Stimulated activated CD8-positive, alpha-beta memory T cell treated with anti-CD3 and anti-CD28 coated beads, Interleukin-4, amount 100 ng/mL, for 1 hour (primary cell): ENCODE measurements at places on chromosomes 5 and 9.

DNA sequence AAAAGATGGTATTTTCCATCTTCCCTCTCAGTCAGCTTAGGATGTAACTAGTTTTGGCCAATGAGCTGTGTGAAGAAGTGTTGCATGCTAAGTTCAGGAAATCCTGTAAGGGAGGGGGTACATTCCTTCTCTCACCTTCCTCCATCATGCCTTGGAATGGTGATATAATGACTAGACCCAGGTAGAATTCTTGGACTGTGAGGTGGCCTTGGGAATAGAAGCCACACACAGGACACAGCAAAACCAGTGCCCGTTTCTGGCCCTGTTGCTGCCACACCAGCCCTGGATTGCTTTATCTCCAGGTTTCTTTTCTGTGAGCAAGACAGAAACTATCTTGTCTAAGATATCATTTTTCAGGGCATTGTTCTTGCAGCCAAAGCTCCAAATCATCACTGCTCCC, 10.5 kb upstream of the ZNF354A start:
- no peak for DNase-seq

DNA sequence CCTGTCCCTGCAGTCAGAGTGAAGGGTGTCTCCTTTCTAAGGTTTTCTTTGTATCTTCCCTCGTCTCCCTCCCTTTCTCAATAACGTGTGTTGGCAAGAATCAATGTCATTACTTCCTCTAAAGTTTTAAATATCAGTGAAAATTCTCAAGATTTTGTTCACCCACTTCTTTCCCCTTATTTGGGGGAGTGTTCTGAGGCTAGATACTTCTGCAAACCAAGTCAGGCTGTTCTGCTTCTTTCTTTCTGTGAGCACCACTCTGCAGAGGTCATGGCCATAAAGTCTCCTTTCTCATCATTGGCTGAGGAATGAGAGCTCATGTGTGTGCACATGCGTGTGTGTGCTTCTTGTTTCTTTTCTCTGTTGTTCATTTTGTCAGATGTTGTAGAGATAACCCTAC, 26.6 kb upstream of the SPATA31C2 start:
- no peak for DNase-seq

GRCh38 chr9:3246241-3246640, 279.6 kb downstream of the RFX3 start:
- DNase-seq, result no peak

DNA sequence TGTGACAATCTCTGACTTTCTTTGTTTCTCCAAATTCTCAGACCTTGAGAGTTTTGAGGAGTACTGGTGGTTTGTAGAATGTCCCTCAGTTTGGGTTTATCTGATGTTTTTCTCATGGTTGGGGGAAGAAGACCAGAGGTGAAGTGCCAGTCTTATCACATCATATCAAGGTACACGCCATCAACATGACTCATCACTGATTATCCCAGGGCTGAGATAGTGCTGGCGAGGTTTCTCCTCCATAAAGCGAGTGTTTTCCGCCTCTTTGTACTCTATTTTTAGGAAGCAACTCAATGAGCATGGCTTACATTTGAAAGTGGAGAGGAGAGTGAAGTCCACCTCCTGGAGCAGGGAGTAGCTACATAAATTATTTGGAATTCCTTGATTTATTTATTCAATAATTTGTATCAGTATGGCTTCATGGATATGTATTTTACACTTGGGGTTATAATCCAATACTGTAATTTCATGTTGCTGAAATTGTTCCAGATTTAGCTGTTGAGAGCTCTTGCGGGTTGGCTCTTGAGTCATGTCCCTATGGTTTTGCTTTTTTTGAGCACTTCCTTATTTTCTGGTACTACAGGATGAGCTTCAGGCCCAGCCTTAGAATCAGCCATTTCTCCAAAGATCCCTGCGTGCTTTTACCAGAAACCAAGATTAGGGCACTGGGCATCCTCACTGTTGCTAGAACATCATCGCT, 23.9 kb downstream of the DCANP1 start:
- no peak for DNase-seq

- DNase-seq, result no peak
Measured at GRCh38 chr5:176618783-176619182, 8.8 kb upstream of the GPRIN1 start.

GRCh38 chr5:124685404-124685930, 61.0 kb downstream of the ZNF608 start:
- no peak for DNase-seq

GRCh38 chr9:87420884-87421283, 76.8 kb upstream of the DAPK1 start:
- no peak for DNase-seq

GRCh38 chr5:69004676-69005075, 89.1 kb upstream of the SLC30A5 start:
- no peak for DNase-seq

GRCh38 chr9:15104826-15105420, 194.7 kb upstream of the FREM1 start:
- peak; percentile 7 for DNase-seq

DNA sequence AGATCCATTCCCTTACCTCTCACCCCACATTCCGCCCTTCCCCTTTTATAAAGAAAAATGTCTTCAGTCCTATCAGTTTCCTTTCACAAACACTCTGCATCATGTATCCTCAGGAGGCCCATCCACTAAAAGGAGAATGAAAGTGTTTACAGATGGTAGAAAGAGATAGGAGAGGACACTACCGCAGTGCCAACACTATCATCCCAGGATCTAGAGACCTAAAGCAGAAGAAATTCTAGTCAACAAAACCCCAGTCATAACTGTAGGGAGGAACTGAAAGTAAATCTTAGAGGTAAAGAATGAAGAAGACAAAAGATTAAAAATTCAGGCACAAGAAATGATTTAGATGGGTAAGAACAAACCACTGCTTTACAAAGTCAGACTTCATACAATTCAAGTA, 114.1 kb downstream of the MLLT3 start:
- no peak for DNase-seq

GRCh38 chr5:174609116-174609515, 115.3 kb upstream of the MSX2 start:
- DNase-seq, result no peak

DNA sequence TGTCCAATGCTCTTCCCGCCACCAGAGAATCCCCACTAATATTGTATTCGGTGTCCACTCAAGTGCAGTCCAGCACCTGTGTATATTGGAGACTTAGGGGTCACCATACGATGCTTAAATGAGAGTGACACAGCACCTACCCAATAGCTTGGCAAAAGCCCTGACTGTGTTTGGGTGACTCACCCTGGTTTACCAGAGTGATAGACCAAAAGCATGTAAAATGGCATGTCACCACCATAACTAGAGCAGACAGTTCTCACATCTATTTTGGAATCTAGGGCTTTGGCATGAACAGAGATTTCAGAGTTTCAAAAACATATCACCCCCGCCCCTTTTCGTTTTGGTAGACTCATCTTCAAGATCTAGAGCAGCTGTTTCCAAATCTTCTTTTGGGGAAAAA, 217.3 kb upstream of the RASEF start:
- DNase-seq, result no peak

DNA sequence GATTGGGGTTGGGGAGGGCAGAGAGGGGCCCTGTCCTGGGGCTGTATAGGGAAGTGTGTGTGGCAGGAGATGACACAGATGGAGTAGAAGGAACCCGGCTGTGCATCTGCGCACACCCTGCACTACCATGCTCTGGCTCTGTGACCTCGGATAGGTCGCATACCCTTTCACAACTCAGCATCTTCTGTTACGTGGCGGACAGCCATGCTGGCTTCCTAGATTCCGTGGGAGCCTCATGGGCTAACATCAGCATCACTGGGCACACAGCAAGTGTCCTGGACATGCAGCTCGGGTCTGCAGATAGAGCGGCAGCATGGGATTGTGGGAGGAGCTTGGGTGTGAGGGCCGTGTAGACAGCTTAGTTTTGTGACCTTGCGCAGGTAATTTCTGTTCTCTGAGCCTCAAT, 9.2 kb downstream of the ARPC5L start:
- no peak for DNase-seq

- no peak for DNase-seq
Measured at GRCh38 chr9:68428481-68428880, 72.1 kb downstream of the PGM5 start.

DNA sequence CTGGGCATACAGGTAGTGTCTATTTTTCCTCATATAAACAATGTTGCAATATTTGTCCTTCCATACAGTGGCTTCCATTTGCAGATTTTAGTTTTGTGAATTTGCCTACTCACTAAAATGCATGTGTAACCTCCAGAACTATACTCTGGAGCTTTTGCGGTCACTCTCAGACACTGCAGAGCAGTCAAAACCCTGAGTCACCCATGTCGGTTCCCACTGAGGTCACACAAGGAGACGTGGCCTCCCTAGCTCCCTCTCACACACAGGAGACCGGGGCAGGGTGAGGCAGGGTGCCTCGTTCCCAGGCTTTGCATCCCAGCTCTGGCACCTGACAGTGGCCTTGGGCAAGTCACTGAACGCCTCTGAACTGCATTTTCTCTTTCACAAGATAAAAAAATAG, 55.5 kb upstream of the ZNF354A start:
- no peak for DNase-seq

GRCh38 chr9:19380826-19381075, 715 bp upstream of the RPS6 start:
- no peak for DNase-seq

GRCh38 chr9:4106760-4107143, 193.1 kb downstream of the GLIS3 start:
- no peak for DNase-seq

- no peak for DNase-seq
Measured at GRCh38 chr5:101112645-101113044, 209.6 kb upstream of the ST8SIA4 start.

- no peak for DNase-seq
Measured at GRCh38 chr9:30078195-30078594, 2306.2 kb upstream of the ACO1 start.

DNA sequence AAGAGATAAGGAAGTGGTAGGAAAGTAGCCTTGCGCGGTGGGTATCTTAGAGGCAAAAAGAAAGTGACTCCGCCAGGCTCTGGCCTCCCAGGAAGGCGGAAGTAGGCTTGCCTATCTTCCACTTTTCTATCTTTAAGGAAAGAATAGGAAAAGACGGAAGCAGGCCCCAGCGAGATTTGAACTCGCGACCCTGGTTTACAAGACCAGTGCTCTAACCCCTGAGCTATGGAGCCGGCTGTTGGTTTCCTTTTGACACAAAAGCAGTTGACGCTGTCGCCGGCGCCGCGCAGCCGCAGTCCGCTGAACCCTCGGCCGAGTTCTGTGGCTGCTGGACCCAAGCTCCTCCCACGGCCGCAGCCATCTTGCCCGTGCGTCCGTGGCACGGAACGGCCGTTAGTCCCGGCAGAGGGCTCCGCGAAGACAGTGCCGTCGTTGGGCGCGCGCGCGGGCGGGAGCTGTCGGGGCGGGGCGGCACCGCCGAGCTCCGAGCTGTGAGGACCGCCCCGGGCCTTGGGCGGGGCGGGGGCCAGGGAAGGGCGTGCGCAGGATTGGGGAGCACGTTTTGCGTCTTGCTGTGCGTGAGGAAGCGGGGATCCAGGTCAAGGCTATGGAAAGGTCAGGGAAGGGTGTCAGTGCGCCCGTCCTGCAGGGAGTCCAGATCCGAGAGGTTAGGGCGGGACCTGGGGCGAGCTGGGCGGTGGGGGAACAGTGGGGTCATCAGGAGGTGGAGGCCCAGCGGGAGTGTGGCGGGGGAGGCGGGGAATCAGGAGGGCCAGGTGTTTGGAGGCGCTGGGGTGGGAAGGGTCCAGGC, 13.3 kb downstream of the TRIM7 start:
- DNase-seq, result peak; percentile 94

DNA sequence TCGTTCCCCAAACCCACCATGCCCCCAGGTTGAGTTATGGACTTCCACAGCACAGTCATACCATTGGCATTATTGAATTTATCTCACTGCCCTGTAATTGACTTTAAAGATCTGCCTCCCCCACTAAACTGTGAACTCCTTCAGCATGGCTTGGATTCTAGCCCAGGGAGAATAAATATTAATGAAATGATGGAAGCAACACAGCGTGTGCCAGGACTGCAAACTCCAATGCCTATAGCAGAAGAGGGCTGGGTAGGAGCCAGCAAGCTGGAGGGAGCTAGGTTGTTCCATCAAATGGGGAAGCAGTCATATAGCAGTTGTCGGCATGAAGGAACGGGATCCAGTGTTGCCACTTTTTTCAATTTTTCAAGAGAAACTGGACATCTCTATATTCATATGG, 69.0 kb upstream of the MSX2 start:
- DNase-seq, result no peak

- no peak for DNase-seq
Measured at GRCh38 chr5:61678966-61679365, 346.9 kb downstream of the ZSWIM6 start.

DNA sequence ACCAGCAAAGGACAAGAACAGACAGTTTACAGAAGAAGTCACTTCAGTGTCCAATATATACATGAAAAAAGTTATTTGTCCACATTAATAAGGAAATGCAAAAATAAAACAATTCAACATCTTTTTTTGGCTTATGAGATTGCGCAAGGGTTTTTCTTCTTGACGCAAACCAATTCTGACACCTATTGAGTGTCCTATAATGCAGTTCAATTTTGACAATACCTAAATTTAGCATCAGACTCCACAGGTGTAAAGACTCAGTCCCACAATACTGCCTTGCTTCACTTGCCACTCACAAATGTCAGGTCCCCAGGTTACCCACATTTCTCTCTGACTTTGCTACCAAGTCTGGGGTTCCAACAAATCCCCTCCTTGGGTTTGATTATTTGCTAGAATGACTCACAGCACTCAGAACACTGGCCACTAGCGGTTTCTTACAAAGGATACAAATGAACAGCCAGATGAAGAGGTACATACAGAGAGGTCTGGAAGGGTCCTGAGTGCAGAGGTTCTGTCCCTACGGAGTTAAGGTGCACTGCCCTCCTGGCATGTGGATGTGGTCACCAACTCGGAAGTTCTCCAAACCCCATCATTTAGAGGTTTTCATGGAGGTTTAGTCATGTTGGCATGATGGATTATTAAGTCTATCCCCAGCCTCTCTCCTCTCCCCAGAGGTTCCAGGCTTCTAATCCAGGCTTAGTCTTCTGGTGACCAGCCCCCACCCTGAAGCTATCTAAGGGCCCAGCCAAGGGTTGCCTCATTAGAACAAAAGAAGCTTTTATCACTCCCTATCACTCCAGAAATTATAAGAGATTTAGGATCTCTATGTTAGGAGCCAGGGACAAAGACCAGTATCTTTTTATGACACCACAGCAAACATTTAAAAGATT, 27.0 kb upstream of the SLC22A5 start:
- no peak for DNase-seq

DNA sequence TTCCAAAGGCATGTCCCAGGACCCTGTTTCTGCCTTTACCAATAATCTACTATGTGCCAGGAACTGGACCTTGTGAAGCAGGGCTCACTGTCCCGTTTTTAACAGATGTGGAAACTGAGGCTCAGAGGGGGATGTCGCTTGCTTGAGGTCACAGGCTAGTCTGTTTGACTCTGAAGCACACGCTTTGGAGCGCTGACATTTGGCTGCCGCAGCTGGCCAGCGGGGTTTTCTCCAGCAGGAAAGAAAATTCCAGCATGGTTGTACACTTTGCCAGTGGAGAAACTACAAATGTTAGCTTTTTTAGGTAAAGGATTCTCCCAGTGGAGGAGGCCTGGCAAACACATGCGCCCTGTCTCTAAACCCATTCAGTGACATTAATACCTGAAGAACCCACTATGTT, 50.5 kb downstream of the SH3PXD2B start:
- no peak for DNase-seq

GRCh38 chr5:76000582-76000981, 82.6 kb upstream of the SV2C start:
- no peak for DNase-seq
